ENCODE measurements at places on chromosomes 2 and 18.

DNA sequence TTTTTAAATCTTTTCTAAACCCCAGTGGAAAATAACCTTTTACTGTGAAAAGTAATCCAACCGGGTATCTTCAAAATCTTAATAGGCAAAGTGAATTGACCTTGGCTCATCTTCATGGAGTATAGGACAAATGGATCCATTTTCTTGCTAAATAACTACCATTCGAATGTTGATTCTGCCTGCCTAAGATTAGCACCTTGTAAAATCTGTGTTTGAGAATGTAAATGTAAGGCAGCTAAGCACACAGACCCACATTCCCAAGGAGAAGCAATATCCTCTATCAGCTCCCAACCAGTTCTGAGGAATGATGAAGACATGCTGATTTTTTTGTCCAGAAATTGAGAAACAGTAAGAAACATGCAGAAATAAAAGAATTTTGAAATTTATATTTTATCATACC, 509.8 kb upstream of the SMIM21 start:
- DNase-seq: no peak

DNA sequence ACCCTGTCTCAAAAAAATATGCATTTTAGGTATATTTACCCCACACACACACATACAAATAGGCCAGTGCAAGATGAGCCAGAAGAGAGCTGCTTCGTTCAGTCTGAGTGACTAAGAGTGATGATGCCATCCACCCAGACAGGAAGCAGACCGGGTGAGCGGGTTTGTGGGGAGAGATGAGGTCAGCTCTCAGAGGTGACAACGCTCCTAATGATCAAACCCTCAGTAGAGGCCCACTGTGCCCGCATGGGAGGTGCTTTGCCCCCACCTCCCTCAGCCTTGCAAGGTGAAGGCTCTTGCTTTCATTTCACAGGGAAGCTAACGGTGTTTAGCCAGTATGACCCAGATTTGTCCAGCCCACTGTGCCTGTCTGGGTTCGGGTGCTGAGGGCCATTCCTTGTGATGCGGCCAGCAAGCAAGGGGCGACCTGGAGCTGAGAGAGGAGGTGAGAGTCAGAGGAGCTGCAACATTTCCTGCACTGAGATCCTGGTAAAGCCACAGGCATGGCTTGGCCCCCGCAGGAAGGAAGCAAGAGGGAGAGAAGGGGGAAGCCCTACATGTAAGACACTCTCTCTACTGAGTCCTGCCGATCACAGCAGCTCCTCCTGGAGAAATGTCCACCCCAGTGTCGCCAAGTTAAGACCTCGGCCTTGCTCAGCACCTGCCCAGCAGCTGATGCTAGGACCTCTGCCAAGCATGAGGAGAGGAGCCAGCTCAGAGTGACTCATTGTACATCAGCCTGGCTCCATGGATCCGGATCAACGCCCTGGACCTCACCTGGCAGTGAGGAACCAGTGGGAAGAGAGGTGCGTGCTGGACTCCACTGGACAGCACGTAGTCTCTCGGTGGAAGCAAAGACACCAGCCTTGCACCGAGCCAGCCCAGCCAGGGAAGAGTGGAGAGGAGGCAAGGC, 37.0 kb downstream of the NIFK start:
- peak; percentile 91 for DNase-seq

GRCh38 chr2:208254118-208254870, 577 bp downstream of the IDH1 start:
- peak; percentile 94 for DNase-seq

- no peak for DNase-seq
Measured at GRCh38 chr2:233247116-233247515, 4.4 kb upstream of the ATG16L1 start.

GRCh38 chr18:46502444-46502843, 154.6 kb downstream of the LOXHD1 start:
- DNase-seq: no peak

GRCh38 chr2:166157578-166157977, 29.8 kb upstream of the SCN1A start:
- DNase-seq: no peak

DNA sequence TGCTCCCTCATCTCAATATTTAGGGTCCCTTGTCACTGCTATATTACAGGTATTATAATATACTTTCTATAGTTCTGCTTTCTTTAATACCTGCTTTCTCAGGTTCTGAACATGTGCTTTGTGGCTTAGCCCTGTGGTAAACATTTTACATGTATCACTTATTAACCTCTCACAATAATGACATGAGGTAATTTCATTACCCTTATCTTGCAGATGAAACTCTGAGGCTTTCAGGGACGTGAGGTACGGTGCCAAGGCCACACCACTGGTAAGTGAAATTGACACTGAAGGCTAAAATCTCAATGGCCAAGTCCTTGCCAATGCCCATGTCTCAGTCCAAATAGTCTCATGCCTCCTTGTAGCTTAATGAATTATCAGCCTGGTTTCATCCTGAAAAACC, 21.7 kb downstream of the LINC00305 start:
- no peak for DNase-seq

- peak; percentile 72 for DNase-seq
Measured at GRCh38 chr2:20670315-20671035, 3.5 kb downstream of the GDF7 start.

DNA sequence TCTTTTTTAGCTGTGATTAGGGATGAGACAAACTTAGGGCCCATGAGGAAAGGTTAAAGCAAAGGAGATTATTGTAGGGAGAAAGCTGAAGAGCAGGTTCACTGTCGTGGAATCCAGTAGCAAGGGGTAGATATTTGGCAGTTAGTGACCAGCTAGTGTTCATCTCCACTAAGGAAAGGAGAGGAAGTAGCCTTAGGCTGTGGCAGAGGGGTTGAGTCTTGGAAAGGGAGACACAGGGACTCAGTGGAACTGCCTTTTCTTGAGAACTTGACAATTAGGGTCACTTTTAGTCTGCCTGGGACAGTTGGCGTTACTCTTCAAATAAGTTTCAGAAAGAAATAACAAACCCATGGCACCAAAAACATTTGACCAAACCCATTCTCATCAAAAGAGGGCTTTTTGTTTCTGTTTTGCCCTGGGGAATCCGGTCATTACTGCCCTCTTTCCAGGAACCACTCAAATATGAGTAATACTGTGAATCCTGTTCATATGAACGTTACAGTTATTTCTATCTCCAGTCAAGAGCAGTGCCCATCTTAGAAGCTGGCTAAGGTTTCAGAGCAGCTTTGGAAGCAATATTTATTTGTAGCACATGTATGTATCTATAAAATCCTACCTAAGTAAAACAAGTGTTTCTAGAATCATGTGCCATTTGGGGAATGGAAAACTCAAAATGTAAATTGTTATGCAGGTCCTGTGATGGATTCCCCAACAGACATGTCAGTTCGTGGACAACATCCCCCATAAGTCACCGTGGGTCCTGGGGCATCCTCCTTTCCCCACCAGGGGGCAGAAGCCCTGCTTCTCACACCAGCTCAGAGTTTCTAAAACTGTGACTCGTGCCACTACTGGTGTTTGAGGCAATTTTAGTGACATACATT, 77.3 kb upstream of the PHLPP1 start:
- no peak for DNase-seq

DNA sequence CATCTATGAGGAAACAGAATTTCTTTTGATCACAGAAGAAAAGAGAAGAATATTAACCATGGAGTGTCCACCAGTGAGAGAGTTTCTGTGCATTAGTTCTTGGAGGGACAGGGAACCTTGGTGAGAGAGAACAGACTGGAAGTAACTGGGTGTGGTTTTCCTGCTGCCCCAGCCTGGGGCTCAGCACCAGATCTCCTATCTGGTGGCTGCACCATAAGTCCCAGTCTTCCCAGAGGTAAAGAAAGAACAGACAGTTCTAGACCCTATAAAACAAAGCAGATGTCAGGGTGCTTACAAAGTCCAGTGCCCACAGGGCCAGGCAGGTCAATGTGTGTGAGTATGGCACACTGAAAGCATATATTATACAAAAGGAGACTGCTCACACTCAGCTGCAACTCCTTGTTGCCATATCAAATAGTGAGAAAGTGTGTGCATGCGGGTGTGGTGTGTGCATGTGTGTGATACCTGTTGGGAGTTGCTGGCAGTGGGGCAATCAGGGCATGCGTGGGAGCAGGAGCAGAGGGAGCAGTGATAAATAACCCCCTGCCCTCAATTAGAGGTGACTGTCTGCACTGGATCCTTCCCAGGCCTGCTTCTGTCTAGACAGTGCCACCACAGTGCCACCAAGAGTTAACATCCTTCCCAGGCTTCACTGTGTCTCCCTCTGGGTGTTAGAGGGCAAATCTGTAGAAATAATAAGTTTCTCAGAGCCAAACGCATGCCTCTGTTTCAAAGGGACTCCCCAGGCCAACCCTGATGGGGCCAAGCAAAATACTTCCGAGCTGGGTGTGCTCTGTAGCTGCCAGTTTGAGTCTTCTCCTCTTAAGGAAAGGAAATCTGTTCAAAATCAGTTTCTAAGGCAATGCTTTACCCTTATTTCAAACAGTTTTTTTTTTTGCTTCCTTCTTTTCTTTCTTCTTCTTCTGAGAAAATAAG, 45.7 kb downstream of the RDH14 start:
- DNase-seq: peak; percentile 65

GRCh38 chr2:238294046-238294392, 5.6 kb upstream of the PER2 start:
- DNase-seq: no peak

- no peak for DNase-seq
Measured at GRCh38 chr2:107305966-107306365, 420.0 kb upstream of the ST6GAL2 start.

DNA sequence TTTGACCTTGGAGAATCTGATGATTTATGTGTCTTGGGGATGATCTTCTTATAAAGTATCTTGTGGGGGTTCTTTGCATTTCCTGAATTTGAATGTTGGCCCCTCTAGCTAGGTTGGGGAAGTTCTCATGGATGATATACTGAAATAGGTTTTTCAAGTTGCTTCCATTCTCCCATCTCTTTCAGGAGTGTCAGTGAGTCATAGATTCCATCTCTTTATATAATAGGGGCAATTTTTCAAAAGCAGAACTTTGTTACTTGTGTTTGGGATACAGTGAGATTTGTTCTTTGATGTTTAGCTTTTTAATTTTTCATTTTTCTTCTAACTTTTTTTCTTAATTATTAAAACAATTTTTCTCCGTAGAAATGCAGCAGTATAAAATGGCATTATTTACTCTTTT, 19.4 kb downstream of the TMEM87B start:
- DNase-seq: no peak

Data from kidney (tissue), 22 donors.